Upper lobe of right lung (tissue), 1 donor: ENCODE measurements at places on chromosomes 16 and 17.

GRCh38 chr16:31530405-31530804, 2.7 kb downstream of the AHSP start:
- H3K27me3 ChIP-seq: peaks cover 6% of the 10 kb centered on the region
- H3K4me3 ChIP-seq: no peak overlapping the region
- no peaks in the 10 kb centered on the region for H3K4me1 ChIP-seq
- H3K27ac ChIP-seq: no peak overlapping the region
- DNase-seq: no peak
- no peaks in the 10 kb centered on the region for H3K36me3 ChIP-seq

DNA sequence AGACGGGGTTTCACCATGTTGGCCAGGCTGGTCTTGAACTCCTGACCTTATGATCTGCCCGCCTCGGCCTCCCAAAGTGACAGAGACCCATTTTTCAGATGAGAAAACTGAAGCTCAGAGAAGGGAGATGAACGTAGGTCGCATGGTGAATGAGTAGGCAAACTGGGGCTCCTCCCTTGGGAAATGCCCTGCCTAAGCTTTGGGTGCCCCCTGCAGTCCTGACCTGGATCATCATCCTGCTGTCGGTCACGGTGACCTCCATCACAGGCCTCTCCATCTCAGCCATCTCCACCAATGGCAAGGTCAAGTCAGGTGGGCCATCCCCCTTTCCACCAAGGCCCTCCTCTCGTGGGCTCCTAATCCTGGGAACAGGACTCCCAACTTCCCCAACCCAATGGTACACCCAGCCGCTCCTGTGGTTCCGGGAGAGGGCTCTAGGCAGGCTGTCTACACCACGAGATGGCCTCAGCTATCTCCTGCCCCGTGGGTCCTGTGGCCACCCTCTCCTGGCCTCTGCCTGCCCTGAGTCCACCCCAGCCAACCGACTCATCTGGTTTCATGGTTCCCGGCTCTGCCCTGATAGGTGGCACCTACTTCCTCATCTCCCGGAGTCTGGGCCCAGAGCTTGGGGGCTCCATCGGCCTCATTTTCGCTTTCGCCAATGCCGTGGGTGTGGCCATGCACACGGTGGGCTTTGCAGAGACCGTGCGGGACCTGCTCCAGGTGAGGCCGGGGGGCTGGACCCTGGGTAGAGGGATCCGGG, 4.7 kb downstream of the SLC12A3 start:
- no peaks in the 10 kb centered on the region for H3K36me3 ChIP-seq
- DNase-seq: no peak
- no peak overlapping the region for H3K27ac ChIP-seq
- H3K4me1 ChIP-seq: peaks cover 7% of the 10 kb centered on the region

DNA sequence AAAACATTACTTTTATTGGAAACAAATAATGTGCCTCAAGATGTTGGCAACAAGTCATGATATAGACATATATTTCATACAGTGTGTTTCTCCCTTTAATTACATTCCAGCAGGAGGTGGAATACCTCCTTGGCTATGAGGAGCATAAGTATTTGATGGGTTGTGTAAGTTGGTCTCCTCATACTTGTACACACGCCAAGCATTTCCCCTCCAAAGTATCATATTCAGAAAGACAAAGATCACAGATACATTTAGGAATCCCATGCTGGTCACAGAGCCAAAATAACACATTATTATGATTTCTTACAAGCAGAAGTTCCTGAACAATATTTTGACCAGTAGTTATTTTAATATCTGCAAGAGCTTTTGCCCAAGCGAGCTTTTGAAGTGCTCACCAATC, 57.8 kb downstream of the WSB1 start:
- H3K36me3 ChIP-seq: no peaks in the 10 kb centered on the region
- no peaks in the 10 kb centered on the region for H3K27me3 ChIP-seq
- H3K4me1 ChIP-seq: peaks cover 28% of the 10 kb centered on the region

GRCh38 chr16:24372824-24373223, 116.7 kb downstream of the CACNG3 start:
- H3K27ac ChIP-seq: no peak overlapping the region
- H3K4me3 ChIP-seq: no peak overlapping the region
- DNase-seq: no peak
- H3K36me3 ChIP-seq: no peaks in the 10 kb centered on the region

- H3K27me3 ChIP-seq: no peaks in the 10 kb centered on the region
- H3K27ac ChIP-seq: peak overlapping the region; percentile 70
- no peak overlapping the region for H3K4me3 ChIP-seq
- H3K36me3 ChIP-seq: no peaks in the 10 kb centered on the region
- H3K4me1 ChIP-seq: peaks cover 29% of the 10 kb centered on the region
- peak; percentile 85 for DNase-seq
These were observed 21.3 kb upstream of the EMP2 start for GRCh38 chr16:10601444-10602408.

DNA sequence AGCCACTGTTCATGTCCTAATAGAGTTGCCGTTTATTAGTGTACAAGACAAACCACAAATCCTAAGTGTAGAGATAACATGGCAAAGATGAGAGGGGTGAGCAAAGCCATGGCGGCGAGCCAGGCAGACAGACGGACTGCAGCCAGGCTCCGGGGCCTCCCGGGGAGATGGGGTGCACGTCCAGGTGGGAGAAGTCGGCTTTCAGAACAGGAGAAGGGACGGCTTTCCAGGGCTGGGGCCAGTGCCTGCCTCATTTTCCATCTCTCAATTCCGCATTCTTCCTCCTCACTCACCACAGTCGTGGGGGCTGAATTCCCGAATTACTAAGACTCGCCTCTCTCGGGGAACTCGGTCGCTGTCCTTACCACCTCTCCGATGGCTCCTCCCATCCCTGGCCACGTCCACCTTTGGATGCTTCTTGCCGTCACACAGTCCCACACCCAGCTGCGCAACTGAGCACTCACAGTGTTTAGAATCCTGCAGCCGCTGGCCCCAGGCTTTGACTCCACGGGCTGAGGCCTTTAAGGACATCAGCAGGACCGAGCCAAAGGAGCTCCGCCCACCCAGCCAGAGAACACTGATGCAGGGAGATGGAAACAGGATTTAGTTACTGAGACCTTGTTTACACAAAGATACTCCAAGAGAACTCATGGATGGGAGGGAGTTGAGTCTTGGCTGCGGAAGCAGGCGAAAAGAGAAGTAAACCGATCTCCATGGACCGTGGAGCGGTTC, 59.7 kb downstream of the RNF112 start:
- H3K27me3 ChIP-seq: no peaks in the 10 kb centered on the region
- peaks cover 4% of the 10 kb centered on the region for H3K4me1 ChIP-seq
- no peak for DNase-seq
- H3K4me3 ChIP-seq: peak overlapping the region; percentile 23
- H3K27ac ChIP-seq: peak overlapping the region; percentile 56
